Suprapubic skin (tissue), 4 donors: ENCODE measurements at places on chromosomes 11 and 22. TPM values are rescaled to one million over a fixed set of nuclear protein-coding genes. Genes with fewer than 3 reads are reported as not detected.

The RAB39A gene
- total RNA-seq, result not detected

The PTPRCAP gene
- 0.79 TPM for total RNA-seq

The CASP1 gene
- 20.1 TPM for total RNA-seq

The RRP7A gene
- 19.0 TPM for total RNA-seq

The NEU3 gene
- 8.0 TPM for total RNA-seq

The SMCO4 gene
- 13.9 TPM for total RNA-seq

The ROBO4 gene
- 2.5 TPM for total RNA-seq

The SCN4B gene
- total RNA-seq, result 1.8 TPM

The BRSK2 gene
- total RNA-seq, result 0.30 TPM
